ENCODE measurements at places on chromosomes 7 and 10.

- peak; percentile 1 for DNase-seq
Measured at GRCh38 chr7:124349443-124349842, 316.6 kb upstream of the TMEM229A start.

DNA sequence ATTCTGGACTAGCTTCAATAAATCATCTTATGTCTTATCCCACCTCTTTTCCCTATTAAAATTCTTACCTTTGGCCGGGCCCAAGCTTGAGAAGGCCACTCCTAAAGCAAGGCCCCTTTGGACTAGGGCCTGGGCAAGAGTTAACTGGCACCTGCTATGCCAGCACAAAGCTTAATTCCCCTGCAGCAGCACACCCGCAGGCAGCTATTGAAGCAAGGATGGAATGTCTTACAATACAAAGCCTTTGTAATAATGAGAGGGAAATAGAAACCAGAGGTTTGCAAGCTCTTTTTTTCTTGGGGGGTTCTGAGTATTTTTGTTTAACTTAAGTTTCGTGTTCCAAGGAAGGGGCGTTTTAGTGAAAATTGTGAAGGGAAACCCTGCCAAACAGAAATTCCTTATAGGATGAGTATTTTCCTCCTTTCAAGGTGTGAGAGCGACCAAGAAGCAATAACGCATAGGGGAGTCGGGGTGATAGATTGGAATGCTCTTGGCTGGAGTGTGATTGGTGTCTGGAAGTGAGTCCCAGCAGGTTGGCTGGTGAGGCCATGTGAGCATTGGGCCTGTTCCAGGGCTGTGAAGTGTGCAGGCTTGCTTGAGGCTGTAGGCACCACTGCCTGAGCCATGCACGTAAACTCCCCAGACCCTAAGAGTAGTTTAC is 148.5 kb downstream of the KIAA1217 start:
- no peak for DNase-seq

GRCh38 chr10:33106767-33107166 is 148.7 kb upstream of the ITGB1 start:
- DNase-seq: no peak

DNA sequence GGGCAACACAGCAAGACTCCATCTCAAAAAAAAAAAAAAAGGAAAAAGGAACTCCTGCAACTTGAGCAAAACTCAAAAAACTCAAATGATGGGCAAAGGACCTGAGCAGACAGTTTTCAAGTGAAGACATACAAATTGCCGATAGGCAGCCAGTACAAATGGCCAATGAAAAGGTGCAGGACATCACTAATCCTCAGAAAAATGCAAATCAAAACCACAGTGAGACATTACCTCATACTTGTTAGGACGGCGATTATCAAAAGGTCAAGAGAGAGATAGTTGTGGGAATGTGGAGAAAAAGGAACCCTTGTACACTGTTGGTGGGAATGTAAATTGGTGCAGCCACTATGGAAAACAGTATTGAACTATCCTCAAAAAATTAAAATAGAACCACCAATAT is 16.8 kb downstream of the SVOPL start:
- peak; percentile 41 for DNase-seq

DNA sequence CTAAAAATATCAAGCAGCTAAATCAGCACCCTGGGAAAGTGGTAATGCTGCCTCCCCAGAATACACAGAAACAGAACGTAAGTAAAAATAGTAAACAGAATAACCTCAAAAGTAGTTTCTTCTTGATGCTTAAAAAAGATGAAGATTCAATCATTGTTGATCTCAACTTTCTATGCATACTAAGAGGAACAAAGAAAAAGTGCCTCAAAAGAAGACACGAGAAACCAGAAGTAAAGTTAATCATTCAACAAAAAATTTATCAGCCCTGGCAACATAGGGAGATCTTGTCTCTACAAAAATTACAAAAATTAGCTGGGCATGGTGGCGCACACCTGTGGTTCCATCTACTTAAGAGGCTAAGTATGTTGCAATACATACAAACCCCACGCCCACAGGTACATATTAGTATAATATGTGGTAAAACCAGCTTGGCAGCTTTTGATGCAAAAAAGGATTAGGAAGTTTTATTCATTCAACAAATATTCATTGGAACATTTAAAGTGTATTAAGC is 153.7 kb downstream of the NRBF2 start:
- no peak for DNase-seq

DNA sequence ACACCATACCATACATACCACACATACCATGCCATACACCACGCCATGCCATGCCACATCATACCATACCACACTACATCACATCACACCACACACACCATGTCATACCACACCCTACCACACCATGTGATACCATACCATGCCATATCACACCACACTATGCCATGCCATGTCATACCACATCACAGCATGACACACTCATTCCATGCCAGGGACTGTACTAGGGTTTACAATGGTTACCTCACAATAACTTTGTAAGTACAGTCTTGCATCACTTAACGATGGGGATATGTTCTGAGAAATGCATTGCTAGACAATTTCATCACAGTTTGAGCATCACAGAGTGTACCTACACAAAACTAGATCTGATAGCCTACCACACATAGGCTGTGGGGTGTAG is 14.5 kb downstream of the PYROXD2 start:
- peak; percentile 88 for DNase-seq

- DNase-seq: peak; percentile 49
Measured at GRCh38 chr7:80412842-80413241, 99.0 kb downstream of the GNAT3 start.

- peak; percentile 27 for DNase-seq
Measured at GRCh38 chr7:148941598-148942275, 57.6 kb upstream of the EZH2 start.

DNA sequence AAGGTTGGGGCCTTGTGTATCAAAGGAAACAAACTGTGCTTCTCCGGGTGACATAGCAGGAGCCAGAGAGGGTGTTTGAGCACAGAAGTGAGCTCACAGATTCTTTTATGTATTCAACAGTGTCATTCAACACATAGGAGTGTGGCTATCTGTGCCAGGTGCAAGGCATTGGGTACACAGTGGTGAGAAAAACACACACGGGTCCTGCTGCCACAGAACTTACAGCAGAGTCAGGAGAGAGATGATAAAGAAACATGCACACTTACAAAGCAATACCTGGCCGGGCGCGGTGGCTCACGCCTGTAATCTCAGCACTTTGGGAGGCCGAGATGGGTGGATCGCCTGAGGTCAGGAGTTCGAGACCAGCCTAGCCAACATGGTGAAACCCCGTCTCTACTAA is 16.3 kb upstream of the ECHDC3 start:
- DNase-seq: no peak

GRCh38 chr7:27593226-27593625 is 69.5 kb downstream of the HIBADH start:
- no peak for DNase-seq

DNA sequence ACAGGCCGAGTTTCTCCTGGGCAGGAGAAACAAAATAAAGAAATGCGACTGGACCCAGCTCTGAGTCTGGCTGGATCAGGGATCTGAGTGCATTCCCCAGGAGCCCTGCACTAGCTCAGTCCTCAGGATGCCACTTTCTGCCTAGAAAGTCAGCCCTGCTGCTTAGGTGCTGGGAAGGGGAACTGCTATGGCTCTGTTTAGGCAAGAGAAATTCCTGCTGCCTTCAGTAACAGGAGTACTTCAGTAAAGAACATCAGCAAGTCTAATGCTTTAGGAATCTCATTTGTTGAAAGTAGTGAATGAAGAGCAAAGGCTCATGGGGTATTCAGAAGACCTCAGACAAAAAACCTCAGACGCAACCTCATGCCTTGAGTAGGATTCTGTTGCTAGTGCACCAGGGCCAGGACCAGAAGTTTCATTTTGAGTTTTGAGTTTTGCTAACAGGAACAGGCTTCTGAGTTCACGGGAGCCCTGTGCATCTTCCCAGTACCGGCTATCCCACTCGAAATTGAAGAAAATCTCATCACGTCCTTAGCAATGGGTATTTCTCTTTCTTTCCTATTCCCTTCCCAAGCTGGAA is 170.8 kb upstream of the CDCA7L start:
- no peak for DNase-seq

Data from amniotic epithelial cell (primary cell).